Naive thymus-derived CD4-positive, alpha-beta T cell (primary cell): ENCODE measurements at places on chromosomes 2 and 18.

- DNase-seq, result peak; percentile 69
These were observed 1.7 kb downstream of the NCK2 start for GRCh38 chr2:105746177-105747080.

DNA sequence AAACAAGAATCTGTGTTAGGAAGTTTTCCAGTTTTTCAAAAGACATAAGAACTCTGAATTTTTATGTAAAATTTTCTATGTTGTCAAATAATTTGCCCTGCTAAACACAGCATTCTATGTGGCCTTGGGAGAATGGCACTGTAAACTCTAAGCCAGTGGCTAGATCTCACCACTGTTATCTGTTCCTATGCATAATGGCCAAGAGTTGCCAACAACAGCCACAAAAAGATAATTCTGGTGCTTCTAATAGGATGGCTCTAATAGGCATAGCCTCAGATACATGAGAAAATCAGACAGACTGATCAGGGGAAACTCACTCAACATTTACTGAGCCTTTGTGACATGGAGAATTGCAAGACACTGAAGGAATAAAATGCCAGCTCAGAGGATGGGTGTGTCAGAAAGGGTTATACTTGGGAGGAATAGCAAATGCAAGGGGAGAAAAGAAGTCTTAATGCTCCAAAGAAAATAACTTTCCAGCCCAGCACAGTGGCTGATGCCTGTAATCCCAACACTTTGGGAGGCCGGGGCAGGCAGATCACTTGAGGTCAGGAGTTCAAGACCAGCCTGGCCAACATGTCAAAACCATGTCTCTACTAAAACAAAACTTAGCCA is 63.7 kb downstream of the COBLL1 start:
- no peak for DNase-seq

DNA sequence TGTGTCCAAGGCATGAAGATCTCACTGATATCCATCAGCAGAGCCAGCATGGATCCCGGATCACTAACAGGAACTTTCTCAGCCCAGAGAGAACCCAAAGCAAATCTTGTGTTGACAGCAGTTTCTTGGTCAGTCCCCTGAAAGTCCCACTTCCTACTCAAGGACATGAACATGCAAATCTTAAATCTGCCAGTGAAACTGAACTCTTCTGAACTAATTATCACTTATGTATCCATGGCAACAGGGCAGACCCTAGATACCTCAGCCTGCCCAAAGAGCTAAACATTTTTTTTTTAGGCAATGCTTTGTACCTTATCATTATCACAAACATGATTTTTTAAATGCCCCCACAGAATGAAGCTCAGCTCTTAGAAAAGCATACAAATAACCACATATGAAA is 127.8 kb upstream of the DDX18 start:
- no peak for DNase-seq

DNA sequence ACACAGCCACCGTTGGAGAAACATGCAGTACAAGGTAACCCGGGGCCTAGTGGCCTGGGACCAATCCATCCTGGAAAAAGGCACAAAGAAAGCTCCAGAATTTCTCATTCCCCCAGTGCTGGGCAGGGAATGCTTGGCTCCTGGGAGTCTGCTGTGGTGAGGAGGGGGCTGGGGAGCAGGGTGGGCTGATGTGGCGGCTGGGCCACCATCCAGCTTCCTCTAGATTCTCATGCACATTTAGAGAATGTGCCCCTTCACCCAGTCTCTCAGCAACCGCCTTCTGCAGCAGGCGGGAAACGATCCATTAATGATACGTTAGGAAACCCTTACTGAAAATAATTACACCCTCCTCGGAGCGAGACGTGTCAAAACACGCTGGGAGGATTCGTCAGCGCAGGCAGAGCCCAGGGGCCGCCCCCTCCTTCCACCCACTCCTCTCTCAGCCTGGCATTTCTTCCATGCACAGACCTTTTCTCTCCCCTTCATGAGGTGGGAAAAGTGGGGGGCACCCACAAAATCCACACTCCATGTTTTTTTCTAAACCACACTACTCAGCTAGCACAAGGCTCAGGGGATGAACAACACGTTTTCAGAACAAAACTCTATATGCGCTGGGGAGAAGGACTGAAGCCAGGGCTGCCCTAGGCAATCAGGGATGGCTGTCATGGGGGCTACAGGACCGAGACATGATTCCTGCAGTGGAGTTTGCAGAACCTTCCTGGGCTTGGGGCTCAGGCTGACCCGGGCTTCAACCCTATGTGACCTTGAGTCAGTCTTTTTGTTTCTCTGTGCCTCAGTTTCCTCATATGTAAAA is 56.1 kb upstream of the SMAD7 start:
- no peak for DNase-seq

GRCh38 chr2:221572821-221573429 is 821 bp upstream of the EPHA4 start:
- no peak for DNase-seq

GRCh38 chr18:76806301-76806700 is 16.1 kb upstream of the ZNF236 start:
- no peak for DNase-seq

DNA sequence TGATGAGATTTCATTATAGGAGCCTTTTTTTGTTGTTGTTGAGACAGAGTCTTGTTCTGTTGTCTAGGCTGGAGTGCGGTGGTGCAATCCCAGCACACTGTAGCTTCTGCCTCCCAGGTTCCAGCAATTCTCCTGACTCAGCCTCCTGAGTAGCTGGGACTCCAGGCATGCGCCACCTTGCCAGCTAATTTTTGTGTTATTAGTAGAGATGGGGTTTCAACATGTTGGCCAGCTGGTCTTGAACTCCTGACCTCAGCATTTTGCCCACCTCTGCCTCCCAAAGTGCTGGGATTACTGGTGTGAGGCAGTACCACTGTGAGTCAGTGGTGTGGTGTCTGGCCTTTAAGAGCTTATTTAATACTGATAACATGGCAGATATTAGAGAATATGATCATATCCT is 60.1 kb downstream of the MOB4 start:
- no peak for DNase-seq

DNA sequence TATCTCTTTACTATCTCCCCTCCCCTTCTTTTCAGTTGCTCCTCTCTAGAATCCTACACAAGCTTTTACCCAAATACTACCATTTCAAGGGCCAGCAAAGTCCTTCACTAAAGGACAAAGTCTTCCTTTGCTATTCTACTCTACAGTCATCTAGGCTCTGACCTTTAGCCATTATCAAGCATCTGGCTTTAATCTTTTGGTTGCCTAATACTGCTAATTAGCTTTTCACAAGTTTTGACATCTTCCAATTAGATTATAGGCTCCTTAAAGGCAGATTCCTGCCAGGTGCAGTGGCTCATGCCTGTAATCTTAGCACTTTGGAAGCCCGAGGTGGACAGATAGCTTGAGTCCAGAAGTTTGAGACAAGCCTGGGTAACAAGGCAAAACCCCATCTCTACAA is 194.4 kb downstream of the SH3BP4 start:
- DNase-seq, result no peak

DNA sequence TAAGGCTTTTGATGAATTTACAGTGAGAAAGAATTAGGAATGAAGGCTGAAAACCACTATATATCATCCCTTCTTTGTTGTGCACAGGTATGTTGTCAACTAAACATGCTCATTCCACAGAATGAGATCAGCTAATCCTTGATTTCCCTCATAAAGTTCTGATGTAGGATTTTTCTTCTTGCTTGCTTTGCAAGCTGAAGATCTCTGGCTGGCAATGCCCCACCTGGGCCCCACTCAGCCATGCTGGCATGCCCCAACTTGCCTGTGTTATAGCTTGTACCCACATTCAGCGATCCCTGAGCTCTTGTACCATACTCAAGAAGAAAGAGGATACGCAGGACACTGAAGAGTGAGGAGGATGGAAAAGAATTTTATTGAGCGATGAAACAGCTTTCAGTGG is 18.0 kb upstream of the SERPINB11 start:
- no peak for DNase-seq

DNA sequence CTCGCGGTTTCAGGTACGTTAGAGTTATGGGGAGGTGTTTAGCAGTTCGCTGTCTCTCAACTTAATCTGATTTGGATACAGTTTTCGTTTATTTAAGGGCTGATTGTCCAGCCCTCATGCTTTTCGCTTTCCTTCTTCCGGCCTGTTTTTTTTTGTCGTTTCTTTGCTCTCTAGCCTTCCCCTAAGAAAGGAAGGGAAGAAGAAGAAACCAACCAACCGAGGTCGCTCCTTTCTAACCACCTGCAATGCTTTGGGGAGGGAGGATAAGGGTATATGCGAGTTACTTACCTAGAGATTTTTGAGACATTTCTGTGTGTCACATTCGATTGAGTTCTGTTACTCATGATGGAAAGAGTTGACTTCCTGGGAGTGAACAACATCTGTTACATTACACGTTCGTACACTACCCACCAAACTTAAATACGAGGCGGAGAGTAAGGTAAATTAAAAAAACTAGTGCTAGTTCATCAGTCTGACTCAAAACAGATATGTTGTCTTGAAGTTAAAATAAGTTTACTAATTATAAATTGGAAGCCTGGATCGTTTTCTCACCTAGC is 918 bp downstream of the EIF5B start:
- DNase-seq, result no peak

GRCh38 chr2:35973737-35974132 is 381.8 kb upstream of the CRIM1 start:
- DNase-seq, result no peak

DNA sequence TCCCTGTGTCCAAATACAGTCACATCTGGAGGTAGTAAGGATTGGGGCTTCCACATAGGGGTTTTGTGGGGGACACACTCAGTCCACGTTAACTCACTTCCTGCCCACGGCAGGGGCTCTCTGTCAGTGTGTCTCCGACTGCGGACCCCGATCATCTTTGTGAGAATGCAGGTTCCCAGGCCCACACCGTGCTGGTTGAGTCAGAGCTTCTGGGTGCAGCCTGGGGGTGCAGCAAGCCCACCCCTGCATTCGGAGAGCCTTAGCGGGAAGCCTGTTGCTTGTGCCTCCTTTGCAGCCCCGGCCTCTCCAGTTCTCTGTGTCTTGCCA is 28.0 kb downstream of the HPCAL1 start:
- DNase-seq, result no peak

GRCh38 chr2:171318463-171318934 is 115.3 kb downstream of the METTL8 start:
- no peak for DNase-seq

DNA sequence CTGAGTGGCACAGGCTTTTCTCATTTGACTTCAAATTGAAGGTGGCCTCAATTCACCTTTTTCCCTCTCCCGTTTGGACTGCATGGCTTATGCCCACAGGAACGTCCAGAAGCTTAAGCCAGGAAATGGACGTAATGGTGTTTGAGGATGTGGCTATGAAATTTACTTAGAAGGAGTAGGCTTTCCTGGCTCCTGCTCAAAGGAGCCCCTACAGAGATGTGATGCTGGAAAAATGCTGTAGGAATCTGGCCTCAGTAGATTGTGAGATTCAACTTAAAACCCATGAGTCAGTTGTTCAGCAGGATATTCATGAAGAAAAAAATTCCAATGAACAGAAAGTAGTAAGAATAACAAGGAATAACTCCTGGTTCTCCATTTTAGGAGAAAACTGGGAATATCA is 129.0 kb downstream of the ICOS start:
- DNase-seq, result no peak

DNA sequence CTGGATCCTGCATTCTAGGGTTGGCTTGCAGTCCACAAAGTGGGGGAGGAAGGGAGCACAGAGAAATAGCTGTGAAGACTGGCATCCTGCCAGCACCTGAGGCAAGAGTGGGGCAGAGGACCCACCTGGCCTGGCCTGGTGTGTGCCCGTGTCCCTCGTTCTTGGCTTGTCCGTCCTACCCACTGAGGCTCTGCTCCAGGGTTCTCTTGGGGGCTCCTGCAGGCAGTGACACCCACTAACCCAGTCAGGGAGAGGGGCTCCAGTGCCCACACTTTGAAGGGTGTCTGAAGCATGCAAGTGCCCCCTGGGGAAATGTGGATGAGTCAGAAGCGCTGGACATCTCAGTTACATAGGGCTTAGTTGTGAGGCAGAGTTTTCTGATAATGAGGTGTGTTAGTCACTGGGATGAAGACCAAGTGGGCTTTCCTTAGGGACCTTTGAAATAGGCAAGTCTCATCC is 79.4 kb downstream of the SLC4A3 start:
- DNase-seq, result no peak
